Glomerular endothelial cell (primary cell): ENCODE measurements at places on chromosomes 12 and 14. TPM values are rescaled to one million over a fixed set of nuclear protein-coding genes. Genes with fewer than 3 reads are reported as not detected.

- DNase-seq, result no peak
These were observed 35.9 kb downstream of the WNK1 start for GRCh38 chr12:788288-788687.

The PTGDR gene
- total RNA-seq, result 1.4 TPM in 1 of 2 replicates, not detected in the other

DNA sequence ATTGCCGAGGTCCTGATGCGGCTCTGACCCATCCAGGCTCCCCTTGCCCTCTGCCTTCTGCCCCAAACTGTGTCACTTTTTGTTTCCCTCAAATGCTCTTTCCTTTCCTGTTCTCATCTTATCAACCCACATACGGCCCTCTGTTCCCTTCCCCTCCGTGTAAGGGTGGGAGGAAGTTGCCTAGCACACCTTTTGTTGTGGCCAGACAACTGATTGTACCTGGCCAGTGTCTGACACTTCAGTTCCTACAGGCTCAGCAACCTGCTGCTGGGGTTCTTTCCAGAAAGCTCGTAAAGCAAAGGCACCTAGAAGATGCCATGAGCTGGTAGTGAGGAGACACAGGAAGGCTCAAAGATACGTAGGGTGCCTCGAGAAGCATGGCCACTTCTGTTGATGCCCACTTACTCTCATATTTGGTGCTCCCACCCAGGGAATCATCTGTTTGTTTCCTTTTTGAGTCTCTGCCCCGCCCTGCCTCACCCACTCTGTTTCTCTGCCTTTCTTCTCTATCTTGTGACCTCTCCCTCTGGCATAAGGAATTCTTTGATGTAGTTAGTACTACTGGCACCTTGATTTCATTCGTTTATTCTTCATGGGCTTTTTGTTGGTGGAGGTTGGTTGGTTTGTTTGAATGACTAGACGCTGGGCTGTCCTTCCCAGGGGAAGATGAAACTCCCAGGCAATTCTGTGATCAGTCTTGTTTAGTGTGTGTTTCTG lies 152.4 kb upstream of the FKBP4 start:
- DNase-seq, result no peak

GRCh38 chr12:130494736-130495135 lies 157.0 kb downstream of the PIWIL1 start:
- no peak for DNase-seq

DNA sequence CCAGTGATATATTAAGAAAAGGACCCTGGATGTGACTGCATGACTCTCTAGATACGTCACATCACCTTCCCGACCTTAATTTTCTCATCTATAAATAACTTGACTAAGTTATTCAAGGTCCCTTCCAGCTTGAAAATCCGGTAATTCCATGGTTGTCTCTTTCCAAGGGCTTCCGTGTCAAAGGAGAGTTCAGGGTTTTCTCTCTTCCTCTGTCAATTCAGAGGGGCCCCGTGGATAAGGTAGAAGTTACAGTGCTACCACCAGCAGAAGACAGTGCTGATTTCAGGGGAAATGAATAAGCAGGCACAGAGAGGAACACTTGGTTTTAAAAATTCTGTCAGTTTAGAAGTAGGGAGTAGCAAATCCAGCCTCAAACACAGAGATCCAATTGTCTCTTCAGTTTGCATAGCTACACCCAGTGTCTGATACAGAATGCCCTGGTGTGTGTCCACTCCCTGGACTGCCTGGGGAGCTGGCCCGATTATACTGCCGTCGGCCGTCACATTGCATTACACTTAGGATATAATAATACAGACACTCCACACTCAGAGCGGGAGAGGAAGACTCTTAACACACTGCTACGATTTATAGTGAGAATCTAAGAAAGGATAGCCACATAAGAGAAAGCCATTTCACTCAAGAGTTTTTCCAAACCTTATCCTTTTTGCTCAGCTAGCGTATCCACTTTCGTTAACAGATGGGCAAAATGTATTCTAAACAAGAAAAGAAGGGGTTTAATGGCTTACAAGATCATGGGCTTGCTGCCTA lies 54.7 kb upstream of the GTF2A1 start:
- no peak for DNase-seq

GRCh38 chr12:15563663-15564062 lies 225.5 kb downstream of the EPS8 start:
- DNase-seq, result peak; percentile 18

GRCh38 chr12:22374508-22374907 lies 40.0 kb upstream of the ST8SIA1 start:
- DNase-seq, result no peak

DNA sequence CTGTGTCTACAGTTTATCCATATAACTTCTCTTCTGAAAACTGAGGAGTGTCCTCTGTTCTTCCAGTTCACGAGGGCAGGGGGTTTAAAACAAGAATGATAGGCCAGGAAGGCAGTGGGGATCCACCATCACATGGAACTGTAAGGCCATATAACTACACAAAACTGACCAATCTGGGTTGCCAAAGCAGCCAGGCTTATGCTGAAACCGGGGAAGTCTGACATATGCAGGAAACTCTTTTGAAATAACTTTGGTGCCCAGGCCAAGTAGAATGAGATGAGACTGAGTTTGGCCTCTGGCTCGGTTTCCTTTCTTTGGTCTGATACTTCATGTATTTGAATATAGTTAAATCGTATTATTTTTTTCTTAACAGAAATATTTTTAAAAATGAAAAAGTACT lies 18.0 kb upstream of the ATF1 start:
- no peak for DNase-seq
